Fibroblast of lung (primary cell): ENCODE measurements at places on chromosomes 13 and 19. TPM values are rescaled to one million over a fixed set of nuclear protein-coding genes. Genes with fewer than 3 reads are reported as not detected.

YJEFN3 gene
- polyA plus RNA-seq, result 0.62 and 0.69 TPM in 2 replicates

- H3K27ac ChIP-seq, result no peak overlapping the region
- peaks cover 15% of the 10 kb centered on the region for H3K27me3 ChIP-seq
- DNase-seq, result no peak
- H3K36me3 ChIP-seq, result no peaks in the 10 kb centered on the region
- H3K4me3 ChIP-seq, result no peak overlapping the region
- no peaks in the 10 kb centered on the region for H3K4me1 ChIP-seq
Measured at GRCh38 chr13:24985107-24985506, 110.8 kb upstream of the PABPC3 start.

- H3K36me3 ChIP-seq, result no peaks in the 10 kb centered on the region
- peak; percentile 89 for DNase-seq
- no peaks in the 10 kb centered on the region for H3K27me3 ChIP-seq
- H3K4me1 ChIP-seq, result no peaks in the 10 kb centered on the region
- no peak overlapping the region for H3K27ac ChIP-seq
- no peak overlapping the region for H3K4me3 ChIP-seq
Measured at GRCh38 chr13:34164582-34164981, 346.6 kb downstream of the RFC3 start.

DNA sequence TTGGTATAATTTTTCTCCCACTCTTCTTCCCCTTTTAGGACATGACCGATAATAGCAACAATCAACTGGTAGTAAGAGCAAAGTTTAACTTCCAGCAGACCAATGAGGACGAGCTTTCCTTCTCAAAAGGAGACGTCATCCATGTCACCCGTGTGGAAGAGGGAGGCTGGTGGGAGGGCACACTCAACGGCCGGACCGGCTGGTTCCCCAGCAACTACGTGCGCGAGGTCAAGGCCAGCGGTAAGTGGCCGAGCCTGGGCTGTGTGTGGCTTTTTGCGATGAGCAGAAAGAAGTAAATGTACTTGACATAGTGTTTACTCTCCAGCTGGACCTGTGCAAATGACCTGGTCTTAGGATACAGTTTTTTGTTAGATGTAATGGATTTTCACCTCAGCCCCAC is 102.5 kb downstream of the ARHGEF7 start:
- peaks cover 4% of the 10 kb centered on the region for H3K4me1 ChIP-seq
- no peak for DNase-seq
- no peak overlapping the region for H3K4me3 ChIP-seq

- no peaks in the 10 kb centered on the region for H3K36me3 ChIP-seq
- H3K4me1 ChIP-seq, result no peaks in the 10 kb centered on the region
- H3K27me3 ChIP-seq, result no peaks in the 10 kb centered on the region
- no peak overlapping the region for H3K4me3 ChIP-seq
- no peak overlapping the region for H3K27ac ChIP-seq
- no peak for DNase-seq
Measured at GRCh38 chr13:22369090-22369489, 698.2 kb downstream of the FGF9 start.

S1PR4 gene
- polyA plus RNA-seq, result not detected in 2 replicates

GRCh38 chr13:79660361-79660760 is 179.4 kb downstream of the NDFIP2 start:
- no peak for DNase-seq
- no peaks in the 10 kb centered on the region for H3K36me3 ChIP-seq
- no peak overlapping the region for H3K4me3 ChIP-seq
- H3K27me3 ChIP-seq, result no peaks in the 10 kb centered on the region
- H3K27ac ChIP-seq, result no peak overlapping the region
- H3K4me1 ChIP-seq, result no peaks in the 10 kb centered on the region

BRCA2 gene
- polyA plus RNA-seq, result 2.0 and 3.2 TPM in 2 replicates

DNA sequence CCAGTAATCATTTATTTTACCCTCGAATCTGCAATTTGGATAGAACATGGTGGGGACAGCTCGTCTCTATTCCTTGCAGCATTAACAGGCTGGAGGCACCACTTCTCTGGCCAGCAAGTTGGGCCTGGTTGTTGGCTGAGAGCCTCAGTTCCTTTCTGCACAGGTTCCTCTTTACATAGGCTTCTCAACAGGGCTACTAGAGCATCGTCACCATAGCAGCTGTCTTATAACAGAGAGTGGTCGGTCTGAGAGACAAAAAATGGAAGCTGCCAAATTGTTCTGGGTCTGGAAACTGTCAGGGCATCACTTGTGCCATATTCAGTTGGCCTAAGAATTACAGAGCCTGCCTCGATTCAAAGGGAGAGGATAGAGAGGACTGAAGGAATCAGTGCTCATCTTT is 86.7 kb downstream of the DNAJC15 start:
- no peak for DNase-seq
- no peak overlapping the region for H3K27ac ChIP-seq
- peaks cover 6% of the 10 kb centered on the region for H3K4me1 ChIP-seq

- DNase-seq, result no peak
- no peaks in the 10 kb centered on the region for H3K4me1 ChIP-seq
- H3K4me3 ChIP-seq, result no peak overlapping the region
- no peak overlapping the region for H3K27ac ChIP-seq
Measured at GRCh38 chr13:105518086-105518485, 1017.4 kb downstream of the EFNB2 start.
